ENCODE measurements at places on chromosomes 11 and 22. TPM values are rescaled to one million over a fixed set of nuclear protein-coding genes. Genes with fewer than 3 reads are reported as not detected.

Gene NPAS4
- total RNA-seq: under 0.01 TPM

Gene PRAME
- total RNA-seq: not detected

Gene CRACR2B
- 0.82 TPM for total RNA-seq

Gene OR51B2
- total RNA-seq: 0.41 TPM

Gene OR4A16
- not detected for total RNA-seq

Gene ARHGAP42
- total RNA-seq: 7.3 TPM

Gene PATE1
- not detected for total RNA-seq

Gene OR4D11
- total RNA-seq: not detected

Gene BLID
- total RNA-seq: 1.2 TPM

Gene CASP4
- total RNA-seq: 2.9 TPM

Gene TREH
- not detected for total RNA-seq

Gene DGAT2
- total RNA-seq: 4.1 TPM

Gene SLCO2B1
- total RNA-seq: 5.7 TPM

Gene SSH3
- 2.0 TPM for total RNA-seq

Gene SYCE3
- total RNA-seq: not detected

Gene NOX4
- 11.8 TPM for total RNA-seq

Gene SLC37A2
- 1.2 TPM for total RNA-seq

Gene MS4A3
- 0.41 TPM for total RNA-seq

Gene DKK3
- 225 TPM for total RNA-seq

Gene SAA4
- total RNA-seq: not detected

Gene MMP3
- not detected for total RNA-seq

Gene SLC22A9
- not detected for total RNA-seq

Gene DEFB131B
- total RNA-seq: not detected

Gene POTEH
- not detected for total RNA-seq

Gene MPEG1
- total RNA-seq: 2.0 TPM

Gene C22orf42
- 0.41 TPM for total RNA-seq

Gene OR8A1
- not detected for total RNA-seq

Gene GSTT2B
- total RNA-seq: 2.0 TPM
